ENCODE measurements at places on chromosomes 7 and 10.

DNA sequence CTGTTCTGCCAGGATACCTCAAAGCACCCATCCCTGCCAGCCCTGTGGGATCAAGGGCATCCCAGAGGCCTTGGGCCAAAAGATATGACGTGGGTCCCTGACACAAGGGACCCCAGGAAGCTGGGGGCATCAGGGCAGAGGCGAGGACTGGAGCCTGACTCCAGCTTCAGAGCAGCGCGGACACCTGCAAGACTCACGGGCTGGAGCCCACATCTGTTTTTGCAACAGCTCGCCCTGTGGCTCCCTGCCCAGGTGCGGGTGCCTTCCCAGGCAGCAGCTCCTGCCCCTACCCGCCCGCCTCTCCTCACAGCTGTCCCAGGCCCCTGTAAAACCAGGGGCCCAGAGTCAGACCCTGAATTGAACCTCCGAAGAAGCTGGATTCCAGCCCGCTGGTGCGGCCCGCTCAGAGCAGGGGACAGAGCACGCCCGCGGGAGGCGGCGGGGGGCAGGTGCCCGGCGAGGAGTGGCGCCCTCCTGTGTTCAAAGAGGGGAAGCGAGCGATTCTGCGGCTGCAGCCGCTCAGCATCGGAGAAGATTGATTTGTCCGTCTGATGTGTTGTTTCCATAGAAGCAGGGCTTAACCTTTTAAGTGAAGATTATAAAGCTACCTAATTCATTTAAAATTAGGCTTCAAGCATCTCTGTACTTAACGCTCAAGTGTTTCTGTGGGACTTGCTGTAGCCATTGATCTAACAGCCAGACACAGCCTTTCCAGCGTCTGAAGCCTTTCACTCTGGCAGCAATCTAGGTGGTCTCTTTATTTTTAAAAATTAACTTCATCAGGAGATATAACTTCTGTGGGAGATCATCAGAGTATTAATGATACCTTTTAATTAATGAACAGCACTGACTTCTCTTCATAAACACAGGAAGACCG lies 88.4 kb downstream of the BEND7 start:
- peak; percentile 68 for DNase-seq

DNA sequence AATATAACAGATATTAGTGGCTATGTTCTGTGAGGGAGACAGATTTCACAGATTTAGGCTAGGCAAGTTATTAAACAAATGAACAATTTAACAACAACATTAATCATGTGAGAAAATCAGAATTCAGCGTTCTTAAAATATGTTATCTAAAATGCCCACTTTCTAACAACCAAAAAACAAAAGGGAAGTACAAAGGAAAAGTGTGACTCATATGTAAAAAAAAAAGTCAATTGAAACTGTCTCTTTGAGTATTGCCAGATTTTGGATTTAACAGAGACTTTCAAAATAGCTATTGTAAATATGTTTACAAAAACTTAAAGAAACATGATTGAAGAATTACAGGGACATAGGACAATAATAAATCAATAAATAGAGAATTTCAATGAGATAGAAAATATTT lies 34.8 kb upstream of the ARHGAP22 start:
- no peak for DNase-seq

DNA sequence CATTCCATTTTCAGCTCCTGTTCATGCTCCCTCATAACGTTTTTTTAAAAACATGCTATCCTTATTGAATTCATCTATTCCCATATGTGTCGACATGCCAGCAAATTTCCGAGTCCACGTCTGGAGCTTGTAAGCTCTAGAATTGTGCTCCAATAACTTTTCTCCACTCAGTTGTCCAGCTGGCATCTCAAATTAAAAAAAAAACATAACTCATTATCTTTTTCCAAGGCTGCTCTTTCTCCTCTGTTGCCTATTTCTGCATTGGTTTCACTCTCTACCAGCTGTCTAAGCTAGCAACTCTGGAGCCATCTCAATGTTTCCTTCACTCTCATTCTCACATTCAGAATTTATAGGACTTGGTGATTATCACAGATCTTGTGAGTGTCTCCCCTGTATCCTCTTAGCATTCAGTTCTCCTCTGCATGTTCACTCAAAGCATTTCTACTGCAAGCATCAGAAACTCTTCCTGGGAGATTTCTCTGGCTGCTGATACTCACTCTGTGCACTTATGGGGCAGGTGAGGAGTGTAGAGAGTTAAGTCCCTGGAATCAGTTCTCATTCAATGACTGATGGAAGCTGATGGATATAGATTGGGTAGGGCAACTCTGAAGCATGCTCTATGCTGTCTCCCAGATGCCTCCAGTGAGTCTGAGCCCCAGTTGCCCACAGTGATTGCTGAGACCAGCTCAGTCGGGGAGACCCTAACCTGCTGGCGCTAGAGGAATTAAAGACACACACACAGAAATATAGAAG lies 6.7 kb upstream of the DLD start:
- no peak for DNase-seq

- DNase-seq = no peak
Measured at GRCh38 chr7:132751244-132751647, 175.0 kb upstream of the PLXNA4 start.

DNA sequence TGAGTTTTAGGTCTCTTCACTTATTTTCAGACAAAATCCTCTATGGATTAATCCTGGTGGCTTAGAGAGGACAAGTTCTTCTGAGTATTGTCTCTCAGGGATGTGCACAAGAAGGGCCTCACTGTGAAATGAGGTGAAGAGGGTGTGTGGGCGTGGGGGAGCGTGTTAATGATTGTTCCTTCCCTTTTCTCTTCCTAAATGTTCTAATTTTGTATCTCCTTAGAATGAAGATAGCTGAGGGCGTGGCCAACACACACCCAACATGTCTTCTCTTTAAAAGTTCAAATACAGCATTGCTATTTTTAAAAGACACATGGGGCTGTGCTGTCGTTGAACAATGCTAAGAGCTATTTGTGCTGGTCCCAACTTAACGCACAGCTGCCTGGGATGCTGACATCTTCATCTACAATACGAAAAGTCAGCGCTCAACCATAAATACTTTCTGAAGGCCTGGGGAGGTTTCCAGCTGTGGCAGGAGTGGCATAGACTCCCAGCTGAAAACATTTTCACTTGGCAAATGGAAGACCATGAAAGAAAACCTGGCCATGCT lies 135.9 kb downstream of the JCAD start:
- DNase-seq = no peak

DNA sequence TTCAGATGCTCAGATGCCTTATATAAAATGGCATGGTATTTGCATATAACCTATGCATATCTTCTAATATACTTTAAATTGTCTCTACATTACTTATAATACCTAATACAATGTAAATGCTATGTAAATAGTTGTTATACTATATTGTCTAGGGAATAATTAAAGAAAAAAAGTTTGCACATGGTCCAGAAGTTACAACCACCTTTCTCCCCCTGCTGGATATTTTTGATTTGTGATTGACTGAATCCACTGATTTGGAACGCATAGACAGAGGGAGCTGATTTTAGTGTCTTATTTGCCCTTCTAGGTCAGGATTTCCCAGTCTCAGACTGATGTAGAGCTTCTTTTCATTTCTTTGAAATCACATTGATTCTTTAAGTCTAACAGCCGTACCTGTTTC lies 31.8 kb downstream of the MDFIC start:
- DNase-seq = no peak

- DNase-seq = no peak
Measured at GRCh38 chr7:1163121-1163520, 3.1 kb upstream of the ZFAND2A start.

GRCh38 chr7:48250441-48250951 lies 79.2 kb downstream of the ABCA13 start:
- DNase-seq = no peak

- DNase-seq = no peak
Measured at GRCh38 chr10:90784771-90785170, 73.1 kb downstream of the HTR7 start.

DNA sequence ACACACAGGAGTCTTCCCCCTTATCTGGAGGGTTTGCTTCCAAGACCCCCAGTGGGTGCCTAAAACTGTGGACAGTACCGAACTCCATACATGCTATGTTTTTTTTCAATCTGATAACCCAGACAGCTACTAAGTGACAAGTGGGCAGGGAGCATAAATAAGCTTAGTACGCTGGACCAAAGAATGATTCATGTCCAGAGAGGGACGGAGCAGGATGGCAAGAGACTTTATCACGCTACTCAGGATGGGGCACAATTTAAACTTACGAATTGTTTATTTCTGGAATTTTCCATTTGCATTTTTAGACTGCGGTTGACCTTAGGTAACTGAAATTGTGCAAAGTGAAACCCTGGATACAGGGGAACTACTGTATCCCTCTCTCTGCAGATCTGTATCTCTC lies 410.0 kb upstream of the MKI67 start:
- DNase-seq = no peak

DNA sequence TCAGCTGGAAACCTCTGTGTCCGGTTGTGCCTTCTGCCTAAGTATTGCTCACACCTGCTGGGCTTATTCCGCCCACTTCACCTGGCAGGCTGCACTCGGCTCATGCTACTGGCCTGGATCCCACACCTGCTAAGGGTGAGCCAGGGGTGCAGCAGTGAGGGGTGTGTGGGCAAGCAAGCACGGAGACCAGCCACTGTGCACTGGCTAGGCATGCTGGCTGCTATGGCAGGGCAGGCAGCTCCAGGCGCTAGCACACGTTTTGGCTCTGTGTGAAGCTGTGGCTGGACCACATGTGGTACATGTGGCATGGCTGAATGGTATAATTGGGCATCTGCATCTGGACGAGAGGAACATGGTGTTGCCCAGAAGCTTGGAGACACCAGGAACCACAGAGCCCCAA lies 940.7 kb downstream of the NRG3 start:
- no peak for DNase-seq

GRCh38 chr7:2730846-2731770 lies 43.1 kb downstream of the AMZ1 start:
- no peak for DNase-seq

DNA sequence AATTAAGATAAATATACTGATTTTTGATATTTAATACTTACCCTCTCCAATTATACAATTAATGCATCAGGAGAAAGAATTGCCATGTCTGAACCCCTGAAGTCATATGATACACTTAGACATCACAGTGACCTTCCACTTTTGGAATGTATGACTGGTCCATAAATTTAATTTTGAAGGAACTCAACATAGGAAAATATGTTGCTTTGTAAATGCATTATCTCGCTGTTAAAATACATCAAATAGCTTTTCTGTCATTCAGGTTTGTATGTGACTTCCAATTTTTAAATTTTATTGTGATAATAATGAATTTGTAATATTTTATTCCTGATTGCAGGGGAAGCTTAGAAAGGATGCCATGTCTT lies 631.9 kb upstream of the ANKRD30A start:
- DNase-seq = no peak

- no peak for DNase-seq
Measured at GRCh38 chr7:142563470-142563869, 185.8 kb upstream of the PRSS1 start.

DNA sequence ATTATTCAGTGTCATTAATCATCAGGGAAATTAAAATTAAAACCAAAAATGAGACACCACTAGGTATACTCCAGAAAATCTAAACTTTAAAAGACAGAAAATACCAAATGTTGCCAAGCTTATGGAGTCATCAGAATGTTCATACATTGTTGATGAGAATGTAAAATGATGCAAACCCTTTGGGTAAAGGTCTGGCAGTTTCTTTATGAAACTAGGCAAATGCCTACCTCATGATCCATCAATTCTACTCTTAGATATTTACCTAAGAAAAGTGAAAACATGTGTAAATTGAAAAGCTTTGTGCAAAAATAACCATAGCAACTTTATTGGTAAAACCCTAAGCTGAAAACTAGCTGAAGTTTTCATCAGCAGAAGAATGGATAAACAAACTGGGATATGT lies 329.5 kb upstream of the MEOX2 start:
- DNase-seq = no peak
